LNCaP clone FGC (cell line): ENCODE measurements at places on chromosomes 7 and 10.
A peak's percentile ranks its signal among the peaks of the same experiment; 100 is the strongest.

DNA sequence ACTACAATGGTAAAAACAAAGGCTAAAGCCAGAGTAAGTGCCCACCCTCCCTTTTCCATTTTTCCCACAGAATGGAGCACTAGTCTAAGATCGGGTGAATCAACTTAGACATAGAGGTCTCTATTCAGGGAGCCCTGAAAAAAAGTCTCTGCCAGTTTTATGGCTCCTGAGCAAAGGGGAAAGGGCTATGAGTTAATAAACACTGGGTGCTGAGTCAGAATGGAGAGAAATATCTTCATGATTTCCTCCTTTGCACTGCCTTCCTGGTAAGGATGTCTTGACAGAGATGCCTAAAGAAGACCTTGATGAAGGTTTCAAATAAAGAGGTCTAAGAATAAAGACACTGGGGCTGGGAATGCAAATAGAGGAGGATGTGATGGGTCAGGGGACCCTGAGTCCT, 607.4 kb upstream of the MBL2 start:
- DNase-seq = no peak

GRCh38 chr7:95317546-95317945, 6.8 kb downstream of the PON1 start:
- DNase-seq = no peak

- no peak for DNase-seq
Observed at GRCh38 chr10:44083719-44084400, 301.0 kb downstream of the CXCL12 start.

GRCh38 chr10:115860182-115861107, 412.6 kb downstream of the GFRA1 start:
- no peak for DNase-seq

- no peak for DNase-seq
Observed at GRCh38 chr7:44985900-44986217, 7.0 kb upstream of the MYO1G start.

DNA sequence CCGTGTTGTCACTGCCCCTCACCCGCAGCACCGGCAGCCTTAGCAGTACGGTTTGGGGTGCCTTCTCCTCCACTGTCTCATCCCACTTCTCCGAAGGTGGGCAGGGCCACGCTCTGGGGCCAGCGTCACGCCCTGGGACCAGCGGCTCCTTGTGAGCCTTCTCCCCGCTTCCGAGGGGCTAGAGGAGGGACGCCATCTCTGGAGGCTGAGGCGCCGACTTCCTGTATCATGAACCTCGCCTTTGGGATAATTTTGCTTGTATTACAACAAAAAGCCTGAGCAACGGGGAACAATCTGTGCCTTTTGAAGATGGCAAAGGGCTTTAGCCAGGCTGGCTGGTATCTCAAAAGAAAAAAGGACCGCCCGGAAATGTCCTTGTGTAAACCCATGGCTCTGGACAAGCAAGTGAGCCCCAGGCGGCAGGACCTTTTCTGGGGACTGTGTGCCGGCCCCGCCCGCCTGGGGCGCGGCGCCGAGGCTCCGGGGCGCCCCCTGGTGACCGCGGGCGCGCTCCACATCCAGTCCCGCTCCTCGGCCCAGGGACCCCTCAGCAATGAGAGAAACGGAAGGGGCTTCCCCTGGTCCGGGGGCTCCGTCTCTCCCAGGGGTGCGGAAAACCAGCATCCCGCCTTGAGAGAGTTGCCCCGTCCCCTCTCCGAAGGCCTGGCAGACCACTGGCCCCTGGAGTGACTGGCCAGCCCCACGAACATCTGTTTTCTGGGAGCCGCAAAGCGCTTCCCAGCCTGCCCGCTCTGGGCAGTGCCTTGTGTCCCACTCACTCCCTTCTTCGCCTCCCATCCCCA, 3.8 kb downstream of the DEPP1 start:
- no peak for DNase-seq

GRCh38 chr7:20541608-20542349, 73.7 kb upstream of the ABCB5 start:
- no peak for DNase-seq

- DNase-seq = no peak
Observed at GRCh38 chr7:106987777-106988176, 56.7 kb upstream of the PRKAR2B start.

DNA sequence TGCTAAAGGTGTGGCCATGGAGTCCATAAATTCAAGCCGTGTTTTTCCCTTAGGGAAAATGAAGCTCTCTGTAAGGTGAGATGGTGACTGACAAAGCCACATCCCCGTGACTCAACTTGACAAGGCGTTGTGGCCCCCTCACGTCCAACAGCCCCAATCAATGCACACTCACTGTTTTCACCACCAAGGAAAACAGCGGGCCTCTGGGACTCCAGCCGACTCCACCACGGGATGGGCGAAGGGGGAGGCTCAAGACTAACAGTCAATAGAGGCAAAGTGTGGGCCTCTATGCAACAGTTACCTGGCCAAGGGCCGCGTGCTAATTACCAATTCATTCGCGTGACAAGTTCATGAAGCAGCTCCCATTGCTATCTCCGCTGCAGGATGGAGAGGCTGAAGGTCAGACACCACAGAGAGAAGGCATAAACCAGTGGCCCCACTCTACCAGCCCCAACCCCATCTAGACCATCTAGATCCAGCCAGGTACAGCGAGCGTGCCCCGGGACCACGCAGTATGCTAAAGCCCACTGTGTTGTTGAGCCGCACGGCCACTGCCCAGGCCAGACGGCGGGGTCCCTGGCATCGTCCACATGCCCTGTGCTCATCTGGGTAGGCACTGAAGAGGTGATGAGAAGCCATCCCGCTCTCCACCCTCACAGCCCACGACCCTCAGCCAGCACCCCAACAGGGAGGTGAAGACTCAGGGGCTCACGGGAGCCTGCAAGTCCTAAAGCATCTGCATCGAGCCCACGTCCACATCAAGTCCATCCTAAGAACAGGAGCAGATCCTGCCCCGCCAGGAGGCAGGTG, 76.1 kb downstream of the PROSER2 start:
- DNase-seq = no peak

DNA sequence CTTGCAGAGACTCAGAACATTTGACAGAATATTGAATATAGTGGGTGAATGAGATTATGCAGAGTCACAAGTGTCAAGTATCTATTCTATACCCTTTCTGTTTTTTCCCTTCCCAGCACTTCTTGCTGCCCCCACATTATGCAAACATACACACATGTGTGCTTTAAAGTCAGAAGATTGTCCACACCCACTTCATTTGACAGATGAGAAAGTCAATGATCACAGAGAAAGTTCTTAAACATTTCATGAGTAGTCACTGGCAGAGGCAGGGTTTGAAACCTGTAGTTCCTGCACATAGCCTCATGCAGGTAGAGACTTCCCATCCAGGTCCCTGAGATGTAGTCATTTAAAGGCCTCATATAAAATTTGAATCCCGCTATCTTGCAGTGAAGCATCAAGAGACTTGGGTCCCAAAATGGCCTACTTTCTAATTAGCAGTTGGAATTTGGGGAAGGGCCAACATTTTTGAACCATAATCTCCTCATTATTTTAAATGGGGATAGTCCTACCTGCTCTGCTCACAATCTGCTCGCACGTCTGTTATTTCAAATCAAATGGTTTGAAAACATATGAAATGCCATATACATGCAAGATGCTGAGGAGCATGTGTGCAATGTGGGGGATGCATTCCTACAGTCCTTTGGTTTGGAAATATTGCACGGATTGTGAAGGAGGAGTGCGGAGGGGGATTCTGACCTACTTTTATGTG, 217.8 kb downstream of the STK31 start:
- no peak for DNase-seq

- no peak for DNase-seq
Observed at GRCh38 chr10:110398419-110399105, 93.8 kb upstream of the SMNDC1 start.

DNA sequence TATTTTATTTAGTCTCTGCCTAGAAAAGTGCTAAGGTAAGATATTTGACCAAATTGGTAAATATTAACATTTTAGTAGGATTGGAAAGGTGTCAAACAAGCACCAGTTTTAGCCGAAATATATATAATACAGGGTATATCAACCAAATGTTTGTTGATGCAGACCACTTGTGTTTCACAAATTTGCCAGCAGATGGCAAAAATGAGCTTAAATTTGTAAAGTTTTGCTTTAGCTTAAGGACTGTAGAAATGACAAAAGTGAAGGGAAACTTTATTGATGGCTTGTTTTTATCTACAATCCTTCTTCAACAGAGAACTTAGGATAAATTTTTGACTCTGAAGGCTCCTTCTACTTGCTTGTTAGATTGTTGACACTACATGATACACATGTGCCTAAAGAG, 4.8 kb upstream of the POLR1F start:
- DNase-seq = peak; percentile 7

GRCh38 chr10:86956848-86957448, 467 bp downstream of the MMRN2 start:
- no peak for DNase-seq

DNA sequence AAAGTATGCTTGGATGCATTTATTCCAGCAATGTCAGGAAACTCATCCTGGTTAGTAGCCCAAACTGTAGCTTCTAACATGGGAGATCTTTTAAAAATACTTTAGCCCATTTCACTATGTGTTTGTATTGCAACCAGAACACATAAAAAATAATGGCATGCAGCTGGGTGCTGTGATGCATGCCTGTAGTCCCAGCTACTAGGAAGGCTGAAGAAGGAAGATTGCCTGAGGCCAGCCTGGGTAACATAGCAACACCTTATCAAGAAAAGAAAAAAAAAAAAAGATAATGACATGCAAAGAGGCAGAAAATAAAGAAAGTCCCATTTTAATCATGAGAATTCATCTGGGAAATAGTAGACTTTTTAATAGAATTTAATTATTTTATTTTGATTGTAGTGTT, 517.0 kb upstream of the TEX47 start:
- DNase-seq = no peak

DNA sequence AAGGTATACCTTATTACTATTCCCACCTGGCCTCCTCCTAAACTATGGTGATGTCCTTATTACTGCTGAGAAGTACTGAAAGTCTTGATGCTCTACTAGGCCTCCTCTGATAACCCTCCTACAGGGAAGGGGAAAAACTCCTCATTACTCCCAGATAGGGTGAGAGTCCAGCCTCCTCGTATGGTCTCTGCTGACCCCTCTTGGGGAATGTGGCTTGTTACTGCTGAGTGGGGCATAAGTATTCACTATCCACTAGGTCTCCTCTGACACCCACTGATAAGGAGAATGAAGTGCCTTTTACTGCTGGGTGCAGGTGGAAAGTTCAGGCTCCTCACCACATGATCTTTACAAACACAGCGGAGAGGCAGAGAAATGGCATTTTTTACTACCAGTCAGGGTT, 222.9 kb downstream of the CHRM2 start:
- DNase-seq = no peak

DNA sequence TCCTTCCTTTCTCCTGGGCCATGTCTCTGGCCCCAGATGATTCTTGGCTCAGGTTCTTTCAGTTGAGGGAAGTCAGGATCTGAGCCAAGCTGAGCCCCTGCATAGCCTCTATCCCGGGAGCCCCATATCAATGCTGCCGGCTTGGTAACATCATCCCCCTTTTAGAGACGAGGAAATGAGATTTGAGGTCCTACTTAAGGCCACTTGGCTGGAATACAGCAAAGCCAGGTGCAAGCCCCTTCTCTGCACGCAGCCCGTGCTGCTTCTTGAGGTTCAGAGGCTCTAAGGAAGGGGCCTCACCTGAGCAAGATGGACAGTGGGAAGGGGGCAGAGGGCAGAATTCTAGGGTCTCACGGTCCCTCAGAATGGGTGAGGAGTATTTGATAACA, 2.4 kb upstream of the IRF5 start:
- DNase-seq = no peak

GRCh38 chr10:88439932-88440331, 143.2 kb downstream of the RNLS start:
- peak; percentile 73 for DNase-seq

- no peak for DNase-seq
Observed at GRCh38 chr7:74231232-74231590, 21.4 kb downstream of the LAT2 start.

GRCh38 chr7:74507538-74508319, 54.0 kb downstream of the GTF2IRD1 start:
- DNase-seq = no peak

GRCh38 chr7:107408349-107408748, 61.5 kb upstream of the GPR22 start:
- DNase-seq = no peak

- DNase-seq = no peak
Observed at GRCh38 chr7:39623732-39624441, 515 bp downstream of the RALA start.

DNA sequence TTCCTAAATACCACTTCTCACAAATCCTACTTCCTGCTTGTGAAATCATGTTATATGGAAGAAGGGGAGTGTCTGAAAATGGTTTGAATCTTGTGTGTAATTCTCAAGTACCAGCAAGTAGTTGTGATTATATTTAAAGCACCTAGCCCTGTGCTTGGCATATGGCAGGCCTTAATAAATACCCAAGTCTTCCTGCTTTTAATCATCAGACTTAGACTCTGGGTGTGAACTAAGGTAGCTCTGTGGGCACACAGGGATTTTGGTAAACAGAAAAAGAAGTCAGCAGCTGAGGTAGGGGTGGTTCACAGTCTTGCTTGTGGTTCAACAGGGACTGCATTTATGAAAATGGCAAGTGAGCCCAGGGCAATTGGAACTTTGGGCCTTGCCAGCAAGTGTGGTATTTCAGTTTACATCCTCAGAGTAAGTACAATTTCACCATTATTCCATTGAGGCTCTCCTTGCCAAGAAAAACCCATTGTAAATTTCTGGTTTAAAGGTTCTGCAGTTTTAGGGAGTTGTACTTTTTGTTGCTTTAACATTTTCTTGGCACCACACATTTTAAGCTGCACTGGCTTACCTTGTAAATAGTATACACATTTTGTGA, 215.5 kb downstream of the AUTS2 start:
- no peak for DNase-seq

DNA sequence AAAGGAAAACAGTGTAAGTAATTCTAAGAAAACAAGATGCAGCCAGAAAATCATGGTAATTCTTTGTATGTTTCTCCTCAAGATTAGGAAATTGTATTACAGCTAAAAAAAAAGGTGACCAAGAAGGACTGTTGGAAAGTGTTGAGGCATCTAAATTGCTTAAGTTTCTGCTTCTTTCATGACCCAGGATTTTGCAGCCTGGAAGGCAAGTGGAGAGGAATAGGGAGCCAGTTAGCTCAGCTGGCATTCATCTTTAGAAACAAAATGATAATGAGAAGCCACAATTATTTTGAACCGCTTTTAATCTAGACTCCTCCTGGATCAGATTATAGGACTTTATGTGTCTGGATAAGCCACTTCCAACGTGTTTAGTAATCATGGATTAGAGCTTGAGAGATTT, 56.8 kb upstream of the TMEM229A start:
- no peak for DNase-seq

DNA sequence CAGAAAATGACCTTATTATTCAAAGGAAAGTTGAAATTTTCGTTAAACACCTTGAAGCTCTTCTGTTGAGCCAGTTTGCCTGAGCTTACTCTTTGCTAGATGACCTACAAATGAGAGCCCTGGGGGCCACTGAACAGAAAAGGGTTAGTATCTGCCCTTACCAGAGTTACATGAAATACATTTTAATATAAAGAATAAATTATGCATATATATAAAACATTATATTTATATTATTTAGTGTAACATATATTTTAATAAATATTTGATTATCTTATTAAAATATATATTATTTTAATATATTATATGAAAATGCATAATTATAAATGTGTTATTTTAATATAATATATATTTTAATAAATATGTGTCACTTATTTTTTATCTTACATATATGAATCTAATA, 628.4 kb upstream of the TPK1 start:
- no peak for DNase-seq

- DNase-seq = no peak
Observed at GRCh38 chr7:55532150-55532917, 40.0 kb downstream of the VOPP1 start.
